ENCODE measurements at places on chromosomes 11 and 22. TPM values are rescaled to one million over a fixed set of nuclear protein-coding genes. Genes with fewer than 3 reads are reported as not detected.

- no peak for DNase-seq
Measured at GRCh38 chr22:23691748-23692423, 1.1 kb downstream of the RGL4 start.

DNA sequence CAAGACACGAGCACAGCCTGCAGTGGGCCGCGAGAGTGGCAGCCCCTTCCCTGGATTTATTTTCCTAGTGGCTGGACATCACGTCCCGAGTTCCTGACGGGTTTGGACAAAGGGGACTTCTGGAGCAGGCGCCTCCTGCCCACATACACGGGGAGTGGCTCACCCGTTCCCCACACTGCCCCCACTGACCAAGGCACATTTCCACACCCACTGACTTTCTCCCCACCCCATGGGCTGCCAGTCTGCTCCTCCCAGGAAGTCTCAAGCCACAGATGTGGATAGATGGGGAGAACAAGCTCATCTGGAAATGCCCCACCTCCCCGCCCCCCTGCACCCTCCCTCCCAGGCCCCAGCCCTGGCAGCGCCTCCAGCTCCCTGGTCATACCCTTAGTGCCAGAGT is 34.0 kb upstream of the FADD start:
- DNase-seq = no peak

- no peak for DNase-seq
Measured at GRCh38 chr11:33177676-33178336, 16.5 kb upstream of the CSTF3 start.

DNA sequence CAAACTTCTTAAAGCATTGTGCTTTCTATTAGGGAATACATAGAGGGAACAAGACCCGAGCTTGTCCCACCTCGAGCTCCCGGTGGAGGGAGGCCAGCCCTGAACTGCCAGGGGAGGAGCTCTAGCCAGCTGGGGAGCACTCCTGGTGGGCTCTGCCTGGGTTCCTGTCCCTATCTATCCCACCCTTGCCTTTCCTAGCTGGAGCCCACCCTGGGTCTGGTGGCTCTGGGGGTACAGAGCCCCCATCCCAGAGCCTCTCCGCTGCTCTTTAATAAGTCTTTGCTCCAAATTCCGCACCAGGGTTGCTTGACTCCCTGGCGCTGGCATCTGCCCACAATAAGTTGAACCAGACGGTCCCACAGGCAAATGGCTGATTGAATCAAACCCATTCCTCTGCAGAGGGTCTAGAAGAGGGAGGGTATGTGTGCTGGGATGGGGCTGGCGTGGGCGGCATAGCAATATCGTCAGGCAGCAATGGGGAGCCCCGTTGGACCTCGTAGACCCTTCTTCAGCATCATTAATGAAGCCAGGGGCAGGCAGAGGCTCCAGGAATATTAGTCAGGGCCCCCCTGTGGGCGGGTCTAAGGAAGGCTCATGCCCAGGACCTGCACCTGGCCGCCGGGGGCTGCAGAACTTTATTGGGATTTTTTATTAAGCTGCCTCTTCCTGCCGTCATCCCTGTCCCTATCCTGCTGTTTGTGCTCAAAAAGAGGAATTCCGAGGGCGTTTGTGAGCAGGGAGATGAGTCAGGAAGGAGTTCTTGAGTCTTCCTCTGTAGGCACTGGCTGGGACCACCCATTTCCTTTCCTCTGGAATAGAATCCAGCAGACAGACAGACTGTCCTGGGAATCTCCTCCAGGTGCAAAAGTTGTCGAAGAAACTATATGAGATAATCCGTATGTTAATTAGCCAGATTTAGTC is 38.5 kb upstream of the RIC3 start:
- DNase-seq = peak; percentile 35

- DNase-seq = no peak
Measured at GRCh38 chr22:29044657-29045176, 16.9 kb downstream of the C22orf31 start.

GRCh38 chr22:49586873-49587272 is 240.8 kb downstream of the BRD1 start:
- DNase-seq = no peak

DNA sequence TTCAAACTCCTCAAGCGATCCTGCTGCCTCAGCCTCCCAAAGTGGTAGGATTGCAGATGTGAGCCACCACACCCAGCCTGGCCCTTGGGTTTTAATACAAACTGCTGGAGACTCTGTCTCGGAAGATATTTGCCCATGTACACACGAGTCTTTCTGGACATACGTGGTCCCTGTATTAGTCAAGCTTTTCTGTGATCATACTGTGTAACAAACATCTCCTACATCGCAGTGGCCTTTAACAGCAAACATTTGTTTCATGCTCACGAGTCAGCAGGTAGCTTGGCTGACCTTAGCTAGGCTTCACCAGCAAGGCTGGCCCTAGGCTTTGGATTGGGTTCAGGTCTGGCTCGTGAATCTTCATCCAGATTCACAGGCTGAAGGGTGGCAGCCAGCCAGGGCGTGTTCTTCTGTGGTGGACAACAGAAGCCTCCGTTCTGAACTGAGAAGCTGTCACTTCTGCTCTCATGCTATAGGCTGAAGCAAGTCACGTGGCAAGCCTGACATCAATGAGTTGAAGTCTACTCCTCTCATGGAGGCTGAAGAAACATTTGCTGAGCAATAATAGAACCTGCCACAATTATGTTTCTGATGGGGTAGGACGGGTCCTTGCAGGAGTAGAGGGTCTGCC is 8.8 kb downstream of the KIAA1671 start:
- DNase-seq = no peak

GRCh38 chr11:41146326-41146725 is 313.1 kb downstream of the LRRC4C start:
- no peak for DNase-seq

- DNase-seq = no peak
Measured at GRCh38 chr11:33383075-33383919, 126.1 kb downstream of the HIPK3 start.

GRCh38 chr22:41862160-41862529 is 29.2 kb downstream of the SREBF2 start:
- DNase-seq = no peak

DNA sequence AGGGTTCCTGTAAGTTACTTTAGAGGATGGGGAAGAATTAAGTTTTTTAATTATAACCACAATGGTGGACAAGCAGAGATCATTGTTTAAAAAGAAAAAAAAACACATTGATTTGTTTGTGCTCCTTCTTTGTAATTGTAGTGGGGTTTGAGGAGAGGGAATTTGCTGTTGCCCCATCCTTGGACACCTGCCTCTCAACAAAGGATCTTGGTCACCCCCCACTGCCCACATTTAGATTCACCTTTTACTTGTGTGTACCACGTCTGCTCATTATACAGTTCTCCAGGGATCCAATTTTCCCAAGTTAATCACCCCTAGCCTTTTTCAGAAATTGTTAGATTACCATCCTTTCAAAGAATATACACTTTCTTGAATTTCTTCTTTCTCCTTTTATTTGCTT is 53.0 kb downstream of the DNAJC24 start:
- no peak for DNase-seq

TMPRSS6 gene
- polyA plus RNA-seq = 45.4 TPM

OR52E2 gene
- not detected for polyA plus RNA-seq

OR4C3 gene
- polyA plus RNA-seq = not detected

APOL1 gene
- 5.0 TPM for polyA plus RNA-seq

BET1L gene
- polyA plus RNA-seq = 23.8 TPM
